ENCODE measurements at places on chromosomes 16 and 17.

- peak; percentile 95 for DNase-seq
These were observed at the start of gene GHDC for GRCh38 chr17:42193969-42194899. TSS of gene GHDC (minus strand) at chr17:42194494. CDS start at chr17:42193581, 913 bp downstream.

DNA sequence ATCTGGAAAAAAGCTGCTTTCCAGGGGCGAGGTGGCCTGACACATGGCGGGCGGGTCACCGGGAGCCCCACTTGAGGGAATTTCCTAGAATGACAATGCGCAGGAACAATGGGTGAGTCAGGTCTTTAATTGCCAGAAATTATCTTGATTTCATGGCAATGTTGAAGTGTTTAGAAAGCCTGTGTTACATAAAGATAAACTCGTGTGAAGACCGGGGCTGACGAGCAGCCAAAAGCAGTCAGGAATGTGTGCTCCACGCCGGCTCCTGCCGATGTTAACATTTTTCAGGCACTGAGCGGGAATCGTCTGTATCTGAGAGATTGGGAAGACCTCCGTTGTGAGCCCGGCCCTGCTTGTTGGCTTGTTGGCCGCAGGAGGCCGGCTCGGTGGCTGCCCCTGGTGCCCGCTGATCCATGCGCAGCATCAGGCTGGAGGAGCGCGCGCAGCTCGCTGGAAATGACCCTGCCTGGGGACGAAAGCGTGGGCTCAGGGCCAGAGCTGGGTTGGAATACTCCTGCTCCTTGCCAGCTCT lies 353.1 kb downstream of the FOXL1 start:
- DNase-seq = peak; percentile 79

GRCh38 chr16:79217375-79218011 lies 383.0 kb downstream of the MAF start:
- peak; percentile 20 for DNase-seq

- DNase-seq = no peak
These were observed 24.9 kb downstream of the ACSF3 start for GRCh38 chr16:89118361-89119165.

DNA sequence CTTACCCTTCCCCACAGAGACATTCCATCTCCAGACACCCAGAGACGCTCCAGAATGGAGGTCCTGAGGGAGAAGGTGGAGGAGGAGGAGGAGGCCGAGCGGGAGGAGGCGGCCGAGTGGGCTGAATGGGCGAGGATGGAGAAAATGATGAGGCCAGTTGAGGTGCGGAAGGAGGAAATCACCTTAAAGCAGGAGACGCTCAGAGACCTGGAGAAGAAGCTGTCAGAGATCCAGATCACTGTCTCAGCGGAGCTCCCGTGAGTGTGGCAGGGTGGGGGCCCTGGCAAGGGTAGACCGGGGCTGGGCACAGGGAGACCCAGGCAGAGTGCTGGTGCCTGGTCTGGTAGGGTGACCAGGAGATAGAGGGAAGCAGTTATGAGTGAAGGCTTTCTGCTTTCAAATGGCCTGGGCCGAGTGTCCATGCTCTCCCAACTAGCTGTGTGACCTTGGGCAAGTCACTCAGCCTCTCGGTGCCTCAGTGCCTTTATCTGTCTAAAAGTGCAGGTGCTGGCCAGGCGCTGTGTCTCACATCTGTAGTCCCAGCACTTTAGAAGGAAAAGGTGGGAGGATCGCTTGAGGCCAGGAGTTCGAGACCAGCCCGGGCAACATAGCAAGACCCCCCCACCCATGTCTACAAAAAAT lies 3.4 kb downstream of the DRC7 start:
- DNase-seq = no peak

DNA sequence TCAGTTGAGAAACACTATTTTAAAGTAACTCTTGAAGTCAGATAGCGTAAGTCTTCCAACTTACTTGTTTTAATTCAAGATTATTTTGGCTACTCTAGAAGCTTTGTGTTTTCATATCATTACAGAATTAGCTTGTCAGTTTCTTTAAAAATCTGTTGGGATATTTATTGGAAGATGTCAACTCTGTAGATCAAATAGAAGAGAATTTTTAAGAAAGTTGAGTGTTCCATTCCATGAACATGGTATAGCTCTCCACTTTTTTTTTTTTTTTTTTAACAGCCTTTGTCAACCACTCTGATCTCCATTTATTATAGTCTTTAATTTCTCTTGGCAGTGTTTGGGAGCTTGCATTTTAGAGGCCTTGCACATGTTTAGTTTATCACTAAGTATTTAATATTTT lies 28.7 kb downstream of the NLK start:
- DNase-seq = no peak

- DNase-seq = no peak
These were observed 18.4 kb downstream of the HSD11B2 start for GRCh38 chr16:67449336-67449735.

GRCh38 chr17:69057280-69057679 lies 3.4 kb downstream of the ABCA9 start:
- no peak for DNase-seq

DNA sequence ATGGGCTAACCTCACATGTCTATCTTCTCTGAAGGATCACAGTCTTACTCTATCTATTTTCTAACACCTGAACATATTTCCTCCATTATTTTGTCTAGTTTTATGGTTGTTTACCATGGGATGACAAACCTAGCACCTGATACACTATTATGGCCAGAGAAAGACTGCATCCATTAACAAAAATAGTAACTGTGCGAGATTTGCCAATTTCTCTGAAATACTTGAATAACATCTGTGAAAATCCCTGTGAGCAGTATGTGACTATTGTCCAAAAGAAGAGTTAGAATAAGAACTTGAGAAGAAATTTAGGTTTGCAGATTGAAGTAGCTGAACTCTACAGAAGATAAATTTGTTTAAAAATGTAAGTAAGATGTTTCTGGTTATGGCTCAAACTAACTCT lies 142.0 kb upstream of the CDH11 start:
- DNase-seq = no peak

- no peak for DNase-seq
These were observed 154.8 kb upstream of the FOXF1 start for GRCh38 chr16:86355531-86355930.

All from stomach (tissue), 19 donors.